ENCODE measurements at places on chromosomes 3 and 15.

DNA sequence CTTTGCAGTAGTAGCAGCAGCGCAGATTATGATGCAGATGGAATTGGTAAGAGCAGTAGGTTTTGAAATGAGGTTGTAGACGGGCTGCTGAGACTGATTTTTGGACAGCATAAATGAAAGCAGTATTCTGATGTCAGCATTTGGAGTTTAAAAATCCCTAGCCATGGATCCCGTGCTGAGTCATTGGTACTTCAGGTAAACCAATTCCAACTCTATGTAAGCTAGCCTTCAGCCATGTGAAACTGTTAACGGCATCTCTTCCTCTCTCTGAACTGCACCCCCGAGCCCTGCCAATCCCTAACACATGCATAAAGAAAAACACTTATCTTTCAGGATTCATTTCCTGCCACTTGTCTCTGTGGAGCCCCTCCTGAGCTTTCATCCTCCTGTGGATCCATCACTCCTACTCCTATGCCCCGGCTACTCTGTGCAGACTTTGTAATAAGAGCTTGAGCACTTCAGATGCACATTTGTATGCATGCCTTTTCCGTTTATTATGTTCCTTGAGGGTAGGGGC, 119.0 kb downstream of the AKAP13 start:
- DNase-seq: no peak

- no peak for DNase-seq
These were observed 54.4 kb upstream of the HERC1 start for GRCh38 chr15:63888146-63888545.

GRCh38 chr3:59517388-59517787, 467.6 kb upstream of the CFAP20DC start:
- DNase-seq: no peak

DNA sequence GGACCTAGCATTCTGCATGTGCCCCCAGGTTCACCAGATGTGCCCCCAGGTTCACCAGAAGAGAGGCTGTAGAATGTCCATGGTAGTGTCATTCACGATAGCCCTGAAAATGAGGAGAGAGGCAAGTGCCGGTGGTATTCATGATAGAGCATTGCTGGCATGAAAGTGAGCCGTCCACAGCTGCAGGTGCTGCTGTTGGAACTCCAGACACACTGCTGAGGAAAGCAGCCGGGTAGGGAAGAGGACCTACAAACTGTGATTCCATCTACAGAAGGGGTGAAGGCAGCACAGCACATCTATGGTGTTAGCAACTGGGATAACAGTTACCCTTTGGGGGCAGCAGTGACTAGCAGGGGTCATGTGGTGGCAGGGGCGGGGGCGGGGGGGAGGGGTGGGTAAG, 125.0 kb upstream of the PLXNA1 start:
- no peak for DNase-seq

GRCh38 chr15:44093836-44094235, 101.2 kb downstream of the FRMD5 start:
- DNase-seq: no peak

- no peak for DNase-seq
These were observed 153.5 kb upstream of the COL8A1 start for GRCh38 chr3:99484871-99485270.

GRCh38 chr15:28132524-28133275, 33.6 kb upstream of the OCA2 start:
- no peak for DNase-seq

GRCh38 chr3:4726549-4726948, 233.4 kb downstream of the ITPR1 start:
- no peak for DNase-seq

- no peak for DNase-seq
These were observed 3.7 kb downstream of the SENP7 start for GRCh38 chr3:101509281-101509680.

- no peak for DNase-seq
These were observed 397.3 kb upstream of the PROK2 start for GRCh38 chr3:72182206-72182605.

DNA sequence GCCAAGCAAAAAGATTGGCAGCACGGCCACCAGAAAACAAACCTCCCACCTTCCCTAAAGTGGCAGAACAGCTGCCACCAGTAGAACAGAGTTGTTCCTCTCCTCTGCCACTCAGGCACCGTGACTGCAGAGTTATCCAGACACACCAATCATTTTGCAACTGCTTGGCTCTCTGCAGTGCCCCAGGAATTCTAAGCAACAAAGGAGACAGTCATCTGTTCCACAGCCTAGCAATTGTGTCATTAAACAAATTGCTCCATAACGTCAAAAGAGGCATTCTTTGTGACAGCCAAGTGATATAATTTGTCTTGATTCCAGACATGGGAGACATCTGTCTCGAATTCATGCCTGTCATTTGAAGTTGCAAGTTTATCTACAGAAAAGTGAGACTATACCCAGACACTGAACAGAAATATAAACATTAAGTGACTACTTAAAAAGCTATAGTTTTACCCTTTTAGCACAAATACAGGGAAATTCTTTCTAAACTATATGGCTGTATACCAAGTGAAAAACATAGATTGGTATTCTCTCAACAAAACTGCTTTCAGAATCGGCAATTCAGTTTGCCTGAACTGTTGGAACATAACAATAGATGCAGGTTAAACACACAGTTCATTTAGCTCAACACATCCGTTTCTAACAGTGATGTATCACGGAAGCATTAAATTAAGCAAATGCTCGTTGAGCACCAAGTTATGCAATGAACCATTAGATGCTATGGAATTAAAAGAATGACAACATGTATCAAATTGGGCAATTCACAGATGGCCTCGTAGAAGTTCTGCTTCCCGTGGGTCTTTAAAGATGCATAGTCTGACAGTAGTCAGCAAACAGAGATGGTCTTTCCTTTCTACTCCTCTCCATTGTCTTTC, 281.3 kb downstream of the FGF12 start:
- no peak for DNase-seq

GRCh38 chr3:168052515-168052914, 43.2 kb downstream of the GOLIM4 start:
- no peak for DNase-seq

DNA sequence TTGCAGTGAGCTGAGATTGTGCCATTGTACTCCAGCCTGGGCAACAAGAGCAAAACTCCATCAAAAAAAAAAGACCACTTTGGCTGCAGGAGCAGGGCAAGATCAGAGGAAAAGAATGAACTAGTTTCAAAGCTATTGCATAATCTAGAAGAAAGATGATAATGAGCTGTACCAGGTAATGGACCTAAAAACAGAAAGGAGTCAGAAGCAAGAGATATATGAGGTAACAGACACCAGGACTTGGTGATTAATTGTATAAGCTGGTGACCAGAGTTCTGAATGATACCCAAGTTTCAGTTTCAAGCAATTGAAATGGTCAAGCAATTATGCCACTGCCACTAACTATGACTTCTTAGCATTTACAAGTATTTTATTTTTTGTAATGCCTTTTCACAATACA, 2.9 kb downstream of the POLQ start:
- DNase-seq: no peak

GRCh38 chr15:40931300-40932142, 2.4 kb downstream of the DLL4 start:
- DNase-seq: no peak

GRCh38 chr15:41511899-41512369, 1.7 kb downstream of the LTK start:
- no peak for DNase-seq

DNA sequence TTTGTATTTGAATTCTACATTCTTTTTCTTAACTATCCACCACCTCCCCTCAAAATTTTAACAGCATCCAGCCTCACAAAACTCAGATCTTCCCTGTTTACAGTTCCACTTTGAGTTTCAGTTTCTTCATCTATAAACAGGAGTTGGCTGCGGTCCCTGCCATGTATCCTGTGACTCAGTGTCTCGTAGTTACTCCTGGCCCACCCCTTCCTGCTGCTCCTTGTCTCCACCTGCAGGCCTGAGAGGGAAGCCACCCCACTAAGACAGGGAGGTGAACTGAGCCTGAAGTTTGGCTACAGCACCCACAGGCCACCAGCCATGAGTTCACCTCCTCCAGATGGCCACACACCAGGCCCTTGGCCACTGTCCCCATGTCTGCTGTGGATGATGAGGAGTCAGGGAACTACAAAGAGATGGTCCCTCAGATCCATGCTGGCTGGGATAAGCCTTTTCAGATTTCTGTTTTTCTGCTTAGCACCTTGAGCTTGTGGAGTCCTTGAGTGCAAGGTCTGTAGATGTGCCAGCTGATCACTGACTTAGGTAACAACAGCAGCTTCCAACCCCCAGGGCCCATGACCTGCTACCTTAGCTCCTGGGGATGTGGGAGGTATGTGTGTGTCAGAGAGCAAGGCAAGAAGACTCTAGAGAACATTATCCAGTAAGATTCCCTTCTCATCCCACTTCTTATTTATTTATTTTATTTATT, 37.5 kb downstream of the CD86 start:
- no peak for DNase-seq

- DNase-seq: no peak
These were observed 214.6 kb upstream of the UBE2E2 start for GRCh38 chr3:22988566-22988965.

DNA sequence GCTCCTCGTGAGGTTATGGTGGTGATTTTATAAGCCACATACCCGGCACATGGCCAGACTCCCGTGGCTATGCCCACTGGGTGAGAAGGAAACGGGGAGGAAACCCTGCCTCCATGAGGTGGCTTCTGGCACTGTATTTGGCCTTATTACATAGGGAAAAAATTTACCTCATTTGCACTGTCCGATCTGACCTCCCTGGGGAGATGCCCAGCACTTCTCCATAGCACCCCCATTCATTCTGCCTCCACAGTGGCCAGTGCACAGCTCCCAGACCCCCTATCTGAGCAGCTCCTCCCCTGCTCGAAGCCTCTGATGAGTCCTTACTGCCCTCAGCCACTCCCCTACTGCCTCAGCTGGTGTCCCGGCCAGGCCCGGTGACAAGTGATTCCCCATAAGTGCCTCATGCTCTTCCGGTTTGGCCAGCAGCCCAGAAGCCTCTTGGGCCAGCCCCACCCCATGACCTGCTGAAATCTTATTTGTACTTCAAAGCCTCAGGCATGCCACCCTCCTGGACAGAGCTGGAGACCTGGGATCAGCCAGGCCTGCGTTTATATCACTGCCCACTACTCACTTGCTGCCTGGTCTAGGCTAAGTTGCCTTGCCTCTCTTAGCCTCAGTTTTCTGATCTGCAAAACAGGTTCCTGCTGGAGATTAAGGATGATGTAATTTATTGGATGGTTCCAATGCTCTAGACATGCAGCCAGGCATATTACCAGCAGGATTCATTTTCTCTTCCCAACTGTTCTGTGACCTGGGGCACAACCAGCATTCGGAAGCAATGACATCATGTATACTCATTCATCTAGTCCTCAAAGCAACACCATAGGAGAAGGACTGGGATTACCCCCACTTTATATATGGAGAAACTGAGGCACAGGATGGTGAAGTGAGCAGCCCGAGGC, 30.6 kb upstream of the SLC6A6 start:
- peak; percentile 33 for DNase-seq

DNA sequence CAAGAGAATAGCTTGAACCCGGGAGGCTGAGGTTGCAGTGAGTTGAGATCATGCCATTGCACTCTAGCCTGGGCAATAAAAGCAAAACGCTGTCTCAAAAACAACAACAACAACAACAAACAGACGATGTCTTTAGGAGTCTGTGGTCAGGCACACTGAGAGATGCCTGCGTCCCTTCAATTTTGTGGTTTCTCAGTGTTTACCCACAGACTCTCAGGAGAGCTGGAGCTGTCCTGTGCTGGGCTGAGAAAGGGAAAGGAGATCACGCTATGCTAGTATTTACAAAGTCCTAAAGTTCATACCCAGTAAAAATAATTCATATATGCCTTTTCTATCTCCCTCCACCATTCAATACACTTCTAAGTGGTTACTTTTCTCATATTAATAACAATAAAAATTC, 6.3 kb downstream of the LAMP3 start:
- DNase-seq: no peak

DNA sequence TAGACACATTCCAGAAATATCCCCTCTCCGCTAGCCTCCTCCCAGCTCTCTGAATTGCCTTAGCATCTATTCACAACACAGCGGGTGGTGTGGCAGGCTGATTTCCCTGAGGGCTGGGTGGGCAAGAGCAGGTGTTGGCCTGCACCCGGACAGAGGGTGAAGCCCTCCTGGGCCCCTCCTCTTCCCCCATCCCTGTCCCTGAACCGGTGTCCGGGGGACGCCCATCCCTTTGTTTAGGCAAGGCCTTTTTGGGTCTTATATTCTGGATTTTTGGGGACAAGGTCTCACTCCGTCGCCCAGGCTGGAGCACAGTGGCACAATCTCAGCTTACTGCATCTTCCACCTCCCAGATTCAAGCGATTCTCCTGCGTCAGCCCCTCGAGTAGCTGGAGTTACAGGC, 55.2 kb upstream of the KLHL25 start:
- no peak for DNase-seq

GRCh38 chr3:50124800-50125178, 30.3 kb upstream of the SEMA3F start:
- no peak for DNase-seq

GRCh38 chr15:101025896-101026631, 106.9 kb downstream of the LRRK1 start:
- DNase-seq: no peak

- no peak for DNase-seq
These were observed 108.9 kb downstream of the MECOM start for GRCh38 chr3:169554611-169555010.

GRCh38 chr3:11367143-11367693, 95.0 kb downstream of the ATG7 start:
- peak; percentile 28 for DNase-seq

- no peak for DNase-seq
These were observed 59.3 kb downstream of the CTDSPL start for GRCh38 chr3:37921025-37921424.

DNA sequence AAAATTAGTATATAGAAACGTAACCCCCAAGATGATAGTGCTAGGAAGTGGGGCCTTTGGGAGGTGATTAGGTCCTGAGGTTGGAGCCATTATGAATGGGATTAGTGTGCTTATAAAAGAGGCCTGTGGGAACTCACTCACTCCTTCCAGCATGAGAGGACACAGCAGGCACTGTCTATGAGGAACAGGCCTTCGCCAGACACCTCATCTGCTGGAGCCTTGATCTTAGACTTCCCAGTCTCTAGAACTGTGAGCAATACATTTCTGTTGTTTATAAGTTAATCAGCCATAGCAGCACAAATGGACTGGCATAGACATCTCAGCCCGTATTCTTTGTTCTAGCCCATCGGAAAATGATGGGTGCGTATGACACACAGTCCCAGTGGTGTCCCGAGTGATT, 152.3 kb downstream of the GABRG3 start:
- no peak for DNase-seq

DNA sequence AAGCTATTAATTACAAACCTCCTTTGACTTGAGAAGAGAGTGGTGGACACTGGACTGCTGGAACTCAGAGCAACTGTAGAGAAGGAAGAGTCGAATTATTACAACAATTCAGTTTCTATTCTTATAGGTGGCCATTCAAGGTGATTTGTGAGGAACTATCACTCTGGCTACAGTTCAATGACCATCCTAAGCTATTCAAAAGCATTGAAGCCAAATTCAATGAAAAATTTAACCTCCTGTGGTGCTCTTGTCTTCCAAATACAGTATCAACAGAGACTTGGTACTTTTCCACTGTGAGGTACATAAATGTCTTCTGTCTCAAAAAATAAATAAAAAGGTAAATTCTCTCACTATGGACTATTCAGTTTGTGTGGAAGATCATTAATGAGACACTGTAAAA, 513.3 kb upstream of the SEMA6D start:
- DNase-seq: no peak
